ENCODE measurements at places on chromosomes 6 and 20. TPM values are rescaled to one million over a fixed set of nuclear protein-coding genes. Genes with fewer than 3 reads are reported as not detected.
A peak's percentile ranks its signal among the peaks of the same experiment; 100 is the strongest.

Gene MMS22L
- total RNA-seq, result 4.3 TPM

Gene MYB
- total RNA-seq, result not detected

Gene HLA-DQB1
- 2.0 TPM for total RNA-seq

Gene UNC5CL
- 7.9 TPM for total RNA-seq

GRCh38 chr20:41526327-41526726, 91.8 kb downstream of the CHD6 start:
- no peaks in the 10 kb centered on the region for H3K27me3 ChIP-seq
- H3K36me3 ChIP-seq, result no peaks in the 10 kb centered on the region
- peaks cover 24% of the 10 kb centered on the region for H3K4me1 ChIP-seq
- H3K27ac ChIP-seq, result no peak overlapping the region
- H3K4me3 ChIP-seq, result no peak overlapping the region

DNA sequence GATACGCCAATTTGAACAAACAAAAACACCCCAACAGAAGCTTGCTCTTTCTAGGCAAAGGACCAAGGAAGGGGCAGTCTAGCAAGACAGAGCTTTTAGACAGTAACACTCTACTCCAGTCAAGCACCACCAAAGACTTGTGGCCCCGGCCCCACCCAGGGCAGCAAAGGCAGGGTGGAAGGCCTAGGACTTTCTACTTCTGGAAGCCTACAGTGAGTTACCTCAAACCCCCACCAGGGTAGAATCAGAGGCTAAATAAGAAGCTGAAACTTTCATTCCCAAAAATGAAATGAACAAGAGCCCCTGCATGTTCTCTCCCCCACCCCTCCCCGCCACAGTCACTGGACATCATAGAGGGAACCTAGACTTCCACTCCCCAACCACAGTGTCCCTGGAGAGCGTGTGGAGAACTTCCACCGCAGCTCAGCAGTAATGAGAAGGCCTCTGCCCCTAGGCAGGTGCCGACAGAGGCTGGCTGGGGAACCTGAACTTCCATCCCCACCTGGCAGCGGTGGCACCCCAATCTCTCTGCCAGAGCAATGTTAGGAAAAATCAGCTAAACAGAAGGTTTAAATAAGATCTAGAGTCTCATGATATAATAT, 40.0 kb downstream of the KATNA1 start:
- H3K4me1 ChIP-seq, result no peaks in the 10 kb centered on the region
- no peak overlapping the region for H3K4me3 ChIP-seq
- DNase-seq, result no peak
- no peaks in the 10 kb centered on the region for H3K27me3 ChIP-seq
- H3K36me3 ChIP-seq, result no peaks in the 10 kb centered on the region
- no peak overlapping the region for H3K27ac ChIP-seq

DNA sequence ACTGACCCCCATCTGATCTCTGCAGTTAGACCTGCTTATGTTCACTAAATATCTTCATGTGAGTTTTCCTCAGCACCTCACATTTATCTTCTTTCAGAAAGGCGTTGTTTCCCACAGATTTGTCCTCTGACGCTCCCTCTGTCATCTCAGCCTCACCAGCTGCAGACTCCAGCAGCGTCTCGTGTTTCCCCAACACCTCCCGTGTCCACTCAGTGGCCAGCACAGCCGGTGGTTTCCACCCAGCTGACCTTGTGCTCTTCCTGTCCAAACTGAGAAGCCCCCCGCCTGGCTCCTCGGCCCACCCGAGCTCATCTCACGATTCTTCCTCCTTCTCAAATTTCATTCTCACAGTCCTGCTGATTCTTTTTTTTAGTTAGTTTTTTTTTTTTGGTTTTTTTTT, 12.5 kb downstream of the ERMARD start:
- DNase-seq, result no peak
- H3K4me3 ChIP-seq, result no peak overlapping the region
- H3K36me3 ChIP-seq, result peaks cover 54% of the 10 kb centered on the region
- H3K27ac ChIP-seq, result no peak overlapping the region
- H3K27me3 ChIP-seq, result no peaks in the 10 kb centered on the region

DNA sequence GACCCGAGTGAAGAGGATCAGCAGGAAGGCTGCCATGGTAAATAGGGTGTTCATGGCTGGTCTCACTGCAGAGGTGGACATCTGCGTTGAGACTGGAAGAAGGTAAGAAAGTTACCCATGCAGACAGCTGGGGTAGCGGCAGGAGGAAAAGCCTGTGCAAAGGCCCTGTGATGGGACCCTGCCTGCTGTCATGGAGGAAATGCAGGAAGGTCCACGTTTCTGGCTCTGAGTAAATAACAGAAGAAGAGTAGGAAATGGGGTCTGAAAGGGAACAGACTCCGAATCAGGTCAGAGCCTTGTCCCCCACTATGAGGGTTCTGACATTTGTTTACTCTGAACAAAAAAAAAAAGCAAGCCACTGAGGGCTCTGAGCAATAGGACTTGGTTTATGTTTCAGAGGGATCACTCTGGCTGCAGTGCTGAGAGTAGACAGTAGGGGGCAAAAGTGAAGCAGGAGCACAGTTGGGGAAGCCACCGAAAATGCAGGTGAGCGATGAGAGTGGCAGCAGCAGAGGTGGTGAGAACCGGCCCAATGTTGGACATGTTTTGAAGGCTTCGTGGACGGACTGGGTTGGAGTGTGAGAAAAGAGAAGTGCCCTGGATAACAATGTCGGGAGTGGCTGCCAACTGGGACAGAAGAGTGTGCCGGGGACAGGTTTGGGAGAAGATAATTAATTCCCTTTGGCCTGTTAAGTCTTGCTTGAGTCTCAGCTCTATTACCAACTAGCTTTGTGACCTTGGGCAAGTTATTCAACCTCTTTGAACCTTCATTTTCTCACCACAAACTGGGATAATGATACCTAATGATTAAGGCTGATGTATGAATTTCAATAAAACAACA, 57.9 kb upstream of the MAP7 start:
- H3K4me1 ChIP-seq, result peaks cover 37% of the 10 kb centered on the region
- peaks cover 12% of the 10 kb centered on the region for H3K36me3 ChIP-seq
- peak; percentile 33 for DNase-seq
- H3K27ac ChIP-seq, result peak overlapping the region; percentile 89
- no peaks in the 10 kb centered on the region for H3K27me3 ChIP-seq

- no peak overlapping the region for H3K4me3 ChIP-seq
- no peak overlapping the region for H3K27ac ChIP-seq
- no peaks in the 10 kb centered on the region for H3K36me3 ChIP-seq
- no peak for DNase-seq
- no peaks in the 10 kb centered on the region for H3K27me3 ChIP-seq
These were observed 119.1 kb downstream of the PLCB1 start for GRCh38 chr20:8251201-8251575.

DNA sequence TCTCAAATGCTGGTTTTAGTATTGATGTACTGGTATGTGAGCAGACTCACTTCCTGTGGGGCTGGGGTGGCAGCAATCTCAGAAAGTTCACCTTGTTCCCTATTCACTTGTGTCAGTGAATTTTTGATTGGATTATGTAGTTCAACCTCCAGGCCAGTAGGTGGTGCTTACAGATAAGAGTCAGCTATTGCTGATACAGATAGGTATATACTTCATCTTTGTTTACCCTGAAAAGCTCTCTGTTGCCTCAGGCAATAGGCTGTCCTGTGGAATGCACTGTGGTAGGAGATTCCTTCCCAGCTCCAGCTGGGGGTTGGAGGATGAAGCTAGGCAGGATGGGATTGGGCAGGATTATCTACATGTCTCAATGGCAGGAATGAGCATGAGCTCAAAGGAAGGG, 851.2 kb upstream of the EYS start:
- H3K27me3 ChIP-seq, result no peaks in the 10 kb centered on the region
- H3K36me3 ChIP-seq, result no peaks in the 10 kb centered on the region
- no peak overlapping the region for H3K4me3 ChIP-seq
- H3K4me1 ChIP-seq, result no peaks in the 10 kb centered on the region
- DNase-seq, result no peak
